Naive B cell (primary cell): ENCODE measurements at places on chromosomes 5 and 9. TPM values are rescaled to one million over a fixed set of nuclear protein-coding genes. Genes with fewer than 3 reads are reported as not detected.

The CMYA5 gene
- not detected for polyA plus RNA-seq

The INSYN2B gene
- polyA plus RNA-seq, result 0.37 TPM

The CAMSAP1 gene
- 2.3 TPM for polyA plus RNA-seq

The MYO10 gene
- polyA plus RNA-seq, result not detected

The SPOCK1 gene
- polyA plus RNA-seq, result not detected

The RRAGA gene
- polyA plus RNA-seq, result 97.0 TPM

The APBA1 gene
- polyA plus RNA-seq, result not detected
